ENCODE measurements at places on chromosomes 7 and 10.

- peak; percentile 30 for DNase-seq
Measured at GRCh38 chr7:121530227-121531174, 134.4 kb upstream of the FAM3C start.

- DNase-seq: no peak
Measured at GRCh38 chr10:42836771-42837468, 54.3 kb downstream of the BMS1 start.

DNA sequence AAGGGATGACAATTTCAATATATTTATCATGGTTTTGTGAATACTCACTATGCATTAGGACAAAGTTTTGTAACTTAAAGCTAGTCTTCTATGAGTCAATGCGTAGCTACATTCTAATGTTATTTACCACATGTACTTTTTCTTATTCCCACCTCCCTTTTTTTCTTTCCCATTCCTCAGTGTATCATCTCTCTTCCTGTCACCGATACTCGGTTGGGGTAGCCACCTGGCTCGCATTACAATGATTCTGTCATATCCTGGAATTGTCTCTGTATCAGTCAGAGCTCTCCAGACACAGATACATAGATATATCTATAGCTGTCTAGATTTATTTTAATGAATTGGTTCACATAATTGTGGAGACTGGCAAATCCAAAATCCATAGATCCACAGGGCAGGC is 9.8 kb upstream of the RALA start:
- DNase-seq: no peak

DNA sequence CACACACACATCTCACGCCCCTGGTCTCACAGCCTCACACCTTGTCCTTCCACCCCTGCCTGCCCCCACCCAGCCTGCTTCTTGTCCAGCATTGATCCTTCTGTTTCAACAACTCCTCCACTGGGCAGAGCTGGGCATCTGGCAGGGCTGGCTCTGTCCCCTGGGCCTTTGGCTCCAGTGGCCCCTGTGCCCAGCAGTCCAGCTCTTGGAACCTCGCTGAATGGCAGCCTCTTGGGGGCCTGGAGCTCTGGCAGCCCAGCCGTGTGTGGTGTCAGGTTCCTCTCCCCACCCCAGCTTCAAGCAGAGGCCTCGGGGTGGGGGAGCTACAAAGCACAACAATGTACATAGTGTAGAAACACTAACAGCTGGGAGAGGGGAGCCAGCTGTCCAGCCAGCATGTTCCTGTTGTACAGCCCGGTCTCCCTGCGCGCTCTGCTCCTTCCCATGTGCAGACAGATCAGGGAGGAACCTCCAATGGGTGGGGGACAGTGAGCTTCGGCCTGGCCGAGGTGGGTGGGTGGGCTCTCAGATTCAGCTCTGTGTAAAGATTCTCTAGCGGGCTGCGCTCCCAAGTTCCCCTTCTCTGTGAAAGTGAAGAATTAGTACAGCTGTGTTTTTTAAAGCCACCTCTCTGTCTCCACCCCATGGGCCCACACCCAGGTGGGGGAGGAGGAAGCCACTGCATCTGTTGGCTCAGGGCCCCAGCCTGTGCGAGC is 19.4 kb downstream of the ZMIZ2 start:
- no peak for DNase-seq

- DNase-seq: no peak
Measured at GRCh38 chr7:43462836-43463235, 120.1 kb upstream of the STK17A start.

DNA sequence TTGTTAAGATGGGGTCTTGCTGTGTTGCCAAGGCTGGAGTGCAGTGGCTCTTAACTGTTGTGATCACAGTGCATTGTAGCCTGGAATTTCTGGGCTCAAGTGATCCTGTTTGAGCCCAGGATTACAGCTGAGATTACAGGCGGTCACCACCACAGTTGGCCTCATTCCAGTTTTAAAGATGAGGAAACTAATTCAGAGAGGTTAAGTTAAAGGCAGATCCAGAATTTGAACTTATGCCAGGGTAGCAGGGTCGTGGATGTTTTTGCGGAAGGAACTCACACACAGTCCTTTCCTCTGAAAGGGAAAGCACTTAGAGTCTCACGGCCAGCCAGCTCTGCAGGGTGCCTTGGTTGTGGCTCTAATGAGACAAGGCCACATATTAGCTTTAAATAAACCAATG is 84.7 kb downstream of the MMRN2 start:
- DNase-seq: no peak
